Pancreas (tissue), 10 donors: ENCODE measurements at places on chromosomes 11 and 22. TPM values are rescaled to one million over a fixed set of nuclear protein-coding genes. Genes with fewer than 3 reads are reported as not detected.

DNA sequence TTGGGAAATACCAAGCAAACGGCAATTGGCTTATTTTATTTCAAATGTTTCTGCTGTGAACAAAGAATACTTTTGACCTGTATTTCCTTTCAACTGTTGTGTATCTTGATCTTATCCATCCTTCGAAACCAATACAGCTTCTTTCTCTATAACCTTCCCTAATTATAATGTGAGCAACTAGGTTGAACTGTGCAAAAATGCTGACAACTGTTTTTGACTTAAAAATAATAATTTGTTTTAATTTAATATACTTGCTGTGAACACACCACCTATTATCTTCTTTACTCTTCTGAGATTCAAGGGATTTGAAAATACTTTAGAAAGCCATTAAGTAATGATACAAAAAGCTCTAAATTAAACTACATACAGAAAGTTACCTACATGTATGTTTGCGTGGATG is 682.5 kb upstream of the CCDC179 start:
- no peak for DNase-seq

DNA sequence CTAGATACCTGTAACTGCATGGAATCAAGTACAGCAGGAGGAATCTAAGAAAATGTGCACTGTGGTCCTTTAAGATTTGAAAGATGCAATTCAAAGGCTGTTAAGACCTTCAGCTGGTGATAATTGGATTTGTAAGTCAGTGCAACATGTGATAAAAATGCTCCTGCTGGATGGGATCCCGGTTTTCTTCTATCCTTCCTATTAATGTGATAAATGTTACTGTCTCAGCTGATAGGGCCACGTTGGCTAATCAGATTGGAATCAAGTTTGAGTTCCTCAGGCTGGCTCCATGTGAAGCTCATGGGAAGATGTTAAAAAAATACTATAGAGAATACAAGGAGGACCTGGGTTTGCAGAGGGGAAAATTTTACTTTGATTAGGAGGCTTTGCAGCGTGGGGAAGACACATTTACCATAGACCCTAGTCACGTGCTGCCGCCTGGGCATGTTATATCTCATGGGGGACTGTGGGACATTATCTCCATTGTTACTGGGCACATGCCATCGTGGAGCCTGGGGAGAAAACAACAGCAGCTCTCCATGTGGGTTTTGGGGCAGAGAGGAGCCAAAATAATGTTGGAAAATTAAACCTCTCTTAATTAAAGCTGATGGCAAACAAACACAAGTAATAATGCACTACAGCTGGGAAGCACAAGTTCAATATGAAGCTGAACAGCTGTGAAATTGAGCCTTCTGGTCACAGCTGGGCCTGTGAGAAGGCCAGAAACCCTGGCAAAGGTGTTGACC is 652.5 kb downstream of the NTM start:
- no peak for DNase-seq

GRCh38 chr11:134582770-134583095 is 170.7 kb upstream of the B3GAT1 start:
- no peak for DNase-seq

DNA sequence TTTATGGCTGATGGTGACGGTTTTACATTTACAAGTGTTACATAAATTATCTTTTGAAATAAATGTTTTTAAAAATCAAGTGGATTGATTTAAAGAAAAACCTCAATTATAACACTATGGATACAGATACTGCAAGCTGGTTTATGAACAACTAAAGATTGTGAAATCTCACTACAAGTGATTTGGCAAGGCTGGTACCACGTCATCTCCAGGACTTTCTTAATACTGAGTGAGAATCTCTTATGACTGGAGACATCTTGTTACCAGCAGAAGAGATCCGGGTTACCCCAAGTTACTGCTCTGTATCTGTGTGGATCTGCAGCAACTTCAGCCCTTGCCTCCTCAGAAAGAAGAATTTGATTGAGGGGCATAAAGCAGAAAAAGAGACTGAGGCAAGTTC is 452.9 kb downstream of the MN1 start:
- no peak for DNase-seq

DNA sequence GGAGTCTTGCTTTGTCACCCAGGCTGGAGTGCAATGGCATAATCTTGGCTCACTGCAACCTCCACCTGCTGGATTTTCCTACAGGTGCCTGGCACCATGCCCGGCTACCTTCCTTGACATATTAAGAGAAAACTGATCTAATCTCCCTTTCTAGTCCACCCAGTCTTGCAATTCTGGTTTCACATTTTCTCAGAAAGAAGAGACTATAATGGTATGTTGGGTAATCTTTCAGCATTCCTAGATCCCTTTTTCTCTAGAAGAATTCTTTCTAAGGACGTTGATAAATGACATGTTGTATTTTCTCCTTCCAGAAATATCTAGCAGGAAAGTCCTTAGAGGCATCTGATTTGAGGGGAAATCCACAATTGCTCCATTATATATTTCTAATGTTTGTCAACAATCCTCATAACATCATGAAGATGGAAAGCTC is 10.4 kb upstream of the HSPA8 start:
- DNase-seq: peak; percentile 91

DNA sequence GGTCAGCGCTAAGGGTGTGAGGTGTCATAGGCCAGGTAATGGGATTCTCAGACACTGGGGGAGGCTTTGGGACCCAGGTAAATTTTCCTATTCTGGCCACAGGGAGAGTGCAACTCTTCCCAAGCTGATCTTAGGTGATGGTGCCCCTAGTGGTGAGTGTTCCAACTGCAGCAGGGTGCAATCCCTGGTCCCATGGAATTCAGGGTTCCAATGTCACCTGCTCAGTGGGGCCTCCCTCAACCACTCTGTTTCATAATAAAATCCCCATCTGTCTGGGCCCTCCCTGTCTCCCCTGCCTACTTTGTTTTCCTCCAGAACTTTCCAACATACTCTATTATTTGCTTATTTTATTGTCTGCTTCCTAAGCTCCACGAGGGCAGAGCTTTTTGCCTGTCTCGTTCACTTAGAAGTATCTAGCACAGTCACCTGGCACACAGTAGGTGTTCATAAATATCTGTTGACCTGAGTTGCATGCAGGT is 2.9 kb upstream of the SGSM1 start:
- DNase-seq: no peak

SPON1 gene
- 0.93 TPM for total RNA-seq

WT1 gene
- total RNA-seq: 0.61 TPM

LRRC74B gene
- not detected for total RNA-seq

CCDC188 gene
- 0.44 TPM for total RNA-seq

CD6 gene
- total RNA-seq: 2.0 TPM

OR52A1 gene
- not detected for total RNA-seq
